ENCODE measurements at places on chromosomes 6 and 20.

GRCh38 chr6:33143113-33143770, 49.0 kb downstream of the COL11A2 start:
- no peak for DNase-seq

GRCh38 chr20:63836458-63837344, 5.6 kb upstream of the ZBTB46 start:
- no peak for DNase-seq

DNA sequence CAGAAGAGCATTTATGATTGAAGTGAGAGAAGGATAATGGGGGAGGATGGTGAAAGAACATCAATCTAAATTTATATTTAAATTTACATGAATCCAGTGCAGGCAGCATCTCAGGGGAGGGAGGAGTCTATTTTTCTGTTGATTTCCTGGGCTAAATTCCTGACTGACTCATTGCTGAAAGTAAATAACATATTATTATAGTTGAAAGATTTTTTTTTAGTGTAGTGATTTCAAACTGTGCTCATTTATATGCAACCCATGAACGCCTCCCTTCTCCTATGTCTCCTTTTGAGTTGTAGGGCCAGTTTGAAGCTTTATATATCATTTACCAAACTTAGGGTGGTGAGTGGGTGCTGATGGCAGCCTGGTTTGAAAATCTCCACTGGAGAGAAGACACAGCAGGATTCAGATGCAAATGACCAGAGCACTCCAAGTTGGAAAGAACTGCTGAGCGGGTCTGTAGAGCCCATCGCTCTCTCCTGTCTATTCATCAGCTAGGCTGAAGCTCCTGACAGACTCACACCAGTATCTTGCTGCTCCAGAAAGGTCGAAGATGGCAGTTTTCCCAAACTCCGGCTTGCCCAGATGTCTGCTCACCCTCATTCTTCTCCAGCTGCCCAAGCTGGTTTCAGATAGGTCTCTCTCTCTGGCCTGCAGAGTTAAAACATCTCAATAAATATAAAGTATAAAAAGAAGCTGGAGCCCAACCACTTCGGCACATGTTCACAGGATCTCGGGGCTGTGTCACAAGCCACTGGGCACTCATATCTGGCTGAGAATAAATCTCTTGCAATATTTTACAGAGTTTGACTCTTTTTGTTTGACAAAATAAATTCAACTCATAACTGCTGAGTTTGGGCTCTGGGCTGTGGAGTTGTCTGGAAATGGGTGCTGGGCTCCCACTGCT, 18.3 kb downstream of the BTN2A1 start:
- no peak for DNase-seq

GRCh38 chr20:8060977-8061376, 41.4 kb upstream of the TMX4 start:
- no peak for DNase-seq

DNA sequence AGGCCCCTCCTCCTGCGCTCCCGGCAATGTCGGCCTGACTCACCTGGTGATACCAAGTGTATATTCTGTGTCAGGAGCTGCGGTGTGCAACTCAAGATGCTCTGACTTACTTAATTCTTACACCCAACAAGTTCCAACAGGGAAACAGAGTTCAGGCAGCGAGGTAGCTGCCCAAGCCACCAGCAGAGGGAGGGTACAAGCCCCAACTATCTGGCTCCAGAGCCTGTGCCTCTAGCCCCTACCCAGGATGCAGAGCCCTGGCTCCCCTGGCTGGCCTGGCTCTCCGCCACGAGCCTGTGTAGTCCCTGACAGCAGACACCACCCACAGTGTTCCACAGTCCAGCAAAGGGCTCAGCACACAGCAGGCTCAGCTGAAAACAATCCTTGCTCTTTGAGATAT, 34.9 kb downstream of the C20orf203 start:
- DNase-seq, result no peak

DNA sequence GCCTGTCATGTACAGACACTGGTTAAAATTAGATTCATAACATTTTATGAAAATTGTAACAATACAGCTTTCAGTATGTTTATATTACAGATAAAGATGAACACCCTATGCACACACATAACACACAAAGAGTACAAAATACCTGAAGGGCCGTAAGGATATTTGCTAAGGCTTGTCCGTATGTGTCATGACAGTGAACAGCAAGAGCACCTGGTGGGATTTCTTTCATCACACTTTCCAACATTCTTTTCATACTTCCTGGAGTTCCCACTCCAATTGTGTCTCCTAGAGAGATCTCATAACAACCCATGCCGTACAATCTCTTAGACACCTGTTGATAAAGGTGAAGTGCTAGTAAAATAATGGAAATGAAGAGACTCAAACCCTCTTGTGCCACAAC, 83.7 kb downstream of the HMGCLL1 start:
- no peak for DNase-seq

DNA sequence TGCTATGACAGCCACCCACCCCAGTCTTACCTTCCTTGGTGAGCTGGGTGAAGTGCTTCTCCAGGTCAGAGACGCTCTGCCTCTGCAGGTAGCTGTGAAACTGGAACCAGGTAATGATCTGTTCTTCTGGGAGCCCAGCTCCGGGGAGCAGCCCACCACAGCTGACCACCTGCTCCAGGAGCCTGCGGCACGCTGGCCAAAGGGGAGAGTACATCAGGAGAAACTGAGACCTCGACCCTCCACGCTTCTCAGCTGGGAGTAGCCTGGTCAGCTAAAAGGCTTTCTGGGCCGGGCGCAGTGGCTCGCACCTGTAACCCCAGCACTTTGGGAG, 82.8 kb downstream of the PTPN1 start:
- no peak for DNase-seq

GRCh38 chr6:153957394-153957793, 81.6 kb upstream of the OPRM1 start:
- DNase-seq, result no peak

- DNase-seq, result no peak
Measured at GRCh38 chr20:24488800-24489175, 19.4 kb downstream of the SYNDIG1 start.

DNA sequence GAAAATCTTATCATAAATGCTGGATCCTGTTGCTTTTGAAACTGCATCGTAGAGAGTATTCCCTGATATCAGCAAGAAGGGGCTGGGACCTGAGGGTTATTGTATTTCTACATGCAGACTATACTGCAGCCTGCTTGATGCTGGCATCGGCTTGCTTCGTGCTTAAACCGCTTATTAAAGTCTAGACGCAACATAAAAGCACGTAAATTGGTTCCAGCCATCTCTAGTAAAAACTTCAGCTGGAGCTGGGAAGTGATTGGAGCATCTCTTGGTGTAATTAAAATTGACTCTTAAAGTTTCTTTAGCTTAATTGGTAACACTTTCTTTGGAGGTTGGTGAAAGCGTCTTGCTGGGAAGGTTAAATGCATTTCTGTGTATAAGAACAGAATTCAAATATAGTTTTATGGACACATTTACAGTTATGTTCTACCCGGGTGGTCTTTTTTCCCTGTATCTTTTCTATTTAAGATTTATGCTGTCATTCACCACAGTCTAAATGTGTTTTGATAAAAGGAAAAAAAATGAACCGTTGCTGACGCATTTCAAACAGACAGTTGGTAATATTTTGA, 139.0 kb upstream of the JAG1 start:
- peak; percentile 28 for DNase-seq

- no peak for DNase-seq
Measured at GRCh38 chr6:166540631-166541331, 45.7 kb downstream of the RAMACL start.

GRCh38 chr6:24272553-24272952, 85.3 kb downstream of the DCDC2 start:
- DNase-seq, result no peak

DNA sequence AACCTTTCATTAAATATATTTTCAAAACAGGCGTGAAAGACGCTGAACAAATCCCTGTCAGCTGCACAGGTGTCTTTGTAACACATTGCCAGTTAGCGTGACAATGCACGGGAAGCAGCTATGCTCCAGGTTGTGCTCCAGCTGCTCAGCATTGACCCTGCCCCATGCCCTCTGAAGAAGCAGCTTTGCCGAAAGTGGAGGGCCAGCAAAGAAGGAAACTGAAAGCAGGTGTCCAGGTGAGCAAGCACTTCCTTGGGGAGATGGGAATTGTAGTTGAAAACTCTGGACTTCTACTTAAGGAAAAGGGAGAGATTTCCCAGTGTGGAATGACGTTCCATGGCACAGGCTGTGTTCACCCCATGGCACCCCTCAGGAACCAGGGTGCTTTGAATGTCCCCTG, 125.7 kb downstream of the TTLL2 start:
- DNase-seq, result no peak

DNA sequence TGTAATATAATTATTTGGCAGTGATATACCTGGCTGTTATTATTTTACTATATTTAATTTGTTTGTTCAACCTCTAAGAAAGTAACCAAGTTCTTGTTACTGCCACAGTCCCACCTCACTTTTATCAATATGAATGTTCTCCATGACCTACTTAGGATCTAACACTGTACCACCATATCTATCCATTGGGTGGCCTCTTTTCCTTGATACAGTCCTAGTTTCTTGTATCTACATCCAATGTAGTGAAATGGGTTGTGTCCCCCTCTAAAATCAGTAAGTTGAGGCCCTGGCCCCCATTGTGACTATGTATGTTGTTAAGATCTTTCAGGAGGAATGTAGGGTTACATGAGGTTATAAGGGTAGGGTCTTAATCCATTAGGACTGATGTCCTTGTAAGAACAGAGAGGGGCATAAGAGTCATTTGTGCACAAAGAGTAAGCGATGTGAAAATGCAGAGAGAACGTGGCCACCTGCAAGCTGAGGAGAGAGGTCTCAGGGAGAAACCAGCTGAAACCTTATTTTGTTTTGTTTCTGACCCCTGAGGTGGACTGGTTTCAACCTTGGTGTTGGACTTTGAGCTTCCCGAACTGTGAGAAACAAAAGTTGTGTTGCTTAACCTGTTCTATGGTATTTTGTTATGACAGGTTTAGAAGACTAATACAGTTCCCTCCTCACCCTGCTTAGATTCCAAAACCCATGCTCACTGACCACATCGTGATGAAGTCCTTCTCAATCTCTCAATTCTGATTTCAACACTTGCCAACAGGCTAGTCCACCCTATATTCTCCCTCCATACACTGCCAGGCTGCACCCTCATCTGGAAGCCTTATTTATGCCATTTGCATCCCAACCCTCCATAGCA, 387.3 kb upstream of the EPHA7 start:
- no peak for DNase-seq

DNA sequence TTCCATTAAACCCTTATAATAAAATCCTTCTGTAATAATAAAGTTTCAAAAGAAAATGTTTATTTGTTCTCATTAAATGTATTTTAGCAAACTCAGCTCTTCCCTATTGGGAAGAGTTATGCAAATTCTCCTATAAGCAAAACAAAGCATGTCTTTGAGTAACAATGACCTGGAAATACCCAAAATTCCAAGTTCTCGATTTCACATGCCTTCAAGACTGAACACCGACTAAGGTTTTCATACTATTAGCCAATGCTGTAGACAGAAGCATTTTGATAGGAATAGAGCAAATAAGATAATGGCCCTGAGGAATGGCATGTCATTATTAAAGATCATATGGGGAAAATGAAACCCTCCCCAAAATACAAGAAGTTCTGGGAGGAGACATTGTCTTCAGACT, 3.8 kb downstream of the IL17A start:
- no peak for DNase-seq

DNA sequence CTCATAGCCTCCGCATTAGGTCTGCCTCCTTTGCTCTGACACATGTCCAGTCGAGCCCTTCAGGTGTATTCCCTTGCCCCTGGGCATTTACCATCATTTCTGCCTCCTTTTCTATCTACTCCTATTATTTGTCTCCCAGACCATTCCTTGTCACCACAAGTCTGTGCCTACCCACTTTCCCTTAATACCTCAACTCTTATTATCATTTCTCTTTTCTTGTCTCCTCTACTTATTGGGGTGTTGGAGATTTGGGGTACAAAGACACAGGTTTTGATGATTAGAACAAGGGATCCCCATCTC, 1.4 kb downstream of the SYNGAP1 start:
- DNase-seq, result no peak

DNA sequence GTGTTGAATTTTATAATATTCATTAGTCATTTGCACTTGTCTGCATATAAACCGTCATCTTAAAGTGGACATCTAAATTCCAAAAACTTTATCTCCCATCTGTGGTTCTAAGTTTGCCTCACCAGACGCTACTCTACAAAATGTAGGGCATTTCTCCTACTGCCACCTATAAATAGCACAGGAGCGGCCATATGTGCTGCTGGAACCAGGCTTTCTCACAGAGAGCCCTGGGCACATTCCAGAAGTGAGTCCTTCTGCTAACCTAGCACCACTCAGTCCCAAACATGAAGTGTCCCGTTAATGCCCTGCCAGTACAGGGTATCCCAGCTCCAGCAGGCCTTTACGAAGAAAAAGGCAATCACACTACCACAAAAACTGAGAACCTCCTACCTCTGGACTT, 153.7 kb downstream of the TMEM242 start:
- no peak for DNase-seq

DNA sequence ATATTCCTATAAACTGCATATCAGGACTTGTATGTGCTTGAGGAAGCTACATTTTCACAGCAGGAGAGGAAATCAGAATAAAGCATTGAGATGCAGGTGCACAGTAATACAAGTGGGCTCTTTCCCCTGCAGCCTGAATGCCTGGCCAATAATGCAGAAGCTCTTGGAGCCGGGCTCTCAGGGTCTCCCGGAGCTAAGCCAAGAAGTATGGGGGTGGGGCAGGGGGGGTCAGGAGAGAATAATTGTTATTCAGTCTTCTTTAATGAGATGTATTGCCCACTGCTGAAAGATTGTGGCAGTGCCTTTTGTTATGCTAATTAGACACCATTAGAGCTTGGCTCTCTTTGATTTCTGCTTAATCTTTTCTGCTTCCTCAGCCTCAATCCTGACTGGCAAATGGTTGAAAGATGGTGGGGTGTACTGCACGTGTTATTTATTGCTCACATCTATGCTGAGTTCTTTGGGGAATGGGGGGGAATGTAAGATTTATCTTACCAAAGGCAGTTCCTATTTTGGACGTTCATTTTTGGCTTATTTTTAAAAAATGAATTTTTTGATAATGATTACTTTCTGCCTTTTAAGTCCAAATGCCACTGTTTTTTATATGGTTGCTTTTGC, 407.6 kb upstream of the SOX4 start:
- no peak for DNase-seq

DNA sequence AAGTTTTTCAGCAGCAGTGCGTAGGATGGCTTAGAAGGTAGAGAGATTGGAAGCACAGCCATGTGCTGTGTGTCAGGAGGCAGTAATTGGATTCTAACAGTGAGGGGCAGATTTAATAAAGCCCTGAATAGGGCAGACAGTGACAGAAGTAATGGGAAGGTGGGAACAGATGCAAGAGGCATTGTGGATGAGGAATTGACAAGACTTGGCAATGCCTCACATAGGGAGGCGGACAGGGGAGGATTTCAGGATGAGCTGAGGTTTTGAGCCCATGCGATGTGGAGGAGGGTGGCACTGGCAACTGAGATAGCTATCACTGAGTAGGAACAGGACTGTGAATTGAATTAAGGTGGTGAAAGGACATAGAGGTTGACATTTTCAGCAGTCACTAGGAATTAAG, 262.2 kb upstream of the FLRT3 start:
- no peak for DNase-seq
